ENCODE measurements at places on chromosomes 1 and 21.

GRCh38 chr1:32893198-32894018, 7.1 kb downstream of the HPCA start:
- no peak for DNase-seq

DNA sequence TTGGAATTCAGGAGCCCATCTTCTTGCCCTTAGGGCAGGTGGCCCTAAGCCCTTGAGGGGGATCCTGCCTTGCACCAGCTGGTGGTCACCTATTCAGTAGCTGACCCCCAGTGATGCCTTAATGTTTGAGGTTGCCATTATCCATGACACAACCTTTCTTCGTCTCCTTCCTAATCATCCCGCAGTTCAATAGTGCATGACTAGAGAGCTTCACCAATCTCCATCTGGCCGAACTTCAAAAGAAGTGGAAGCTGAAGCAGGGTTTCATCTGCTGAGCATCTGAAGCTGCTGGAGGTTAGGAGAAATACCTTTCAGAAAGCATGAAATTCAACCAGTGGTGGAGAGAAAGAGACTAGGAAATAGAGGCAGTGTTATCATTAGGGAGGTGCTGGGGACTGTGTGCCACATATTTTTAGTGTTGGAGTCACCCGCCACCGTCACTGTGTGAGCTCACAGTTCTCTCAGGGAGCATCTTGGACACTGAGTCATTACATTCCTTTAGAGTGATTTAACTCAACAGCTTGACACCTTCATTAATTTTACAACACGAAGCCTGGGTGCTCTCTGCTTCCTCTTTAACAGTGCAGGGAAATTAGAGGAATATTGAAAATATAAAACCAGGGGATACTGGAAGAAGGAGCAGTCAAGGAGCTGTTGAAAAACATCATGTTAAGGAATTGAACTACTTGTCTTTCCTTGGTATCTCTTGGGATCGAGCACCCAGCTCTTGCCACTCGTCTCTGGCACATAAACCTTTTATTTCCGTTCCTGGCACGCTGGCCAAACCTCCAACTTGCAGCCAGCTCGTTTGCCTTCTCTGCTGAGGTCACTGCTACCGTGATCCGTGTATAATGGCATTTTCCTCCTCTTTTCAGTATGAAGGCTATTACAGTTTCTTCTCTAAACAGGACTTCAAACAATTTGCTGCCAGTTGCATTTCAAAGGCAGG, 53.6 kb downstream of the PEX14 start:
- DNase-seq, result no peak

- no peak for DNase-seq
These were observed 287.4 kb upstream of the SNX7 start for GRCh38 chr1:98374098-98374497.

- no peak for DNase-seq
These were observed 12.7 kb upstream of the RWDD3 start for GRCh38 chr1:95221306-95221705.

- DNase-seq, result no peak
These were observed 9.4 kb downstream of the OXCT2 start for GRCh38 chr1:39761557-39762260.

DNA sequence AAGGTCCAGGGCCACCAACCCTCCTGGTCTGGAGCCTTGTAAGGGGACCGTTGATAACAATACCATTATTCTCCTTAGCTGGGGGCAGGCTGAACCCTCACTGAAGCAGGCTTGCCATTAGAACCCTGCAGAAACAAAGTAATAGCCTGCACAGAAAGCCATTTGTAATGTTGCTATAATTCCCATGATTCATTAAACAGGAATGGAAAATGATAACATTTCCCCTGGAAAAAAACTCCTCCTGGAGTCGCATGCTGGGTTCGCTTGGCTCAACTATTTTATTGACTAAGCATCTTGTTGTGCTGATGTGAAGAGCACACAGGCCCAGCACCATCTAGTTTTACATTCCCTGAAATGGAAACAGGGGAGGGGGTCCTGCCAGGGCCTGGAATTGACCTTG, 155.6 kb upstream of the CSF3R start:
- no peak for DNase-seq

- no peak for DNase-seq
These were observed 106.2 kb downstream of the PTPN14 start for GRCh38 chr1:214445199-214445598.

DNA sequence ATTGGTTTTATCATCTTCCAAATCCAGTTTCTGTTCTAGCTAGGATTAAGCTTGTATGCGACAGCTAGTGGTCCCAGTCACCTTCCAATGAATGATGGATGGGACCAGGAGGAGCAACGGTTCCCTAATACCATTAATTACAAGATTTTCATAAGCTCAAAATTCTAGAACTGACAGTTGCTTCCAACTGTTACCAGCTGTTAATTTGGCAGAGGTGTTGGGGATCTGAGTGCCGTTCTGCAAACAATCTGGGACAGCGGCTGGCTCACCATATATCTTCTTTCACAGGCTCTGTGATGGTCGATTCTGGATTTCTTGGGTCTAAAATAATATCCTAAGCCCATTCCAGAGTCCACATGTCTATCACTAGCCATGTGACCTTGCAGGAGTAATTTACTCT, 34.5 kb upstream of the RALGPS2 start:
- no peak for DNase-seq

DNA sequence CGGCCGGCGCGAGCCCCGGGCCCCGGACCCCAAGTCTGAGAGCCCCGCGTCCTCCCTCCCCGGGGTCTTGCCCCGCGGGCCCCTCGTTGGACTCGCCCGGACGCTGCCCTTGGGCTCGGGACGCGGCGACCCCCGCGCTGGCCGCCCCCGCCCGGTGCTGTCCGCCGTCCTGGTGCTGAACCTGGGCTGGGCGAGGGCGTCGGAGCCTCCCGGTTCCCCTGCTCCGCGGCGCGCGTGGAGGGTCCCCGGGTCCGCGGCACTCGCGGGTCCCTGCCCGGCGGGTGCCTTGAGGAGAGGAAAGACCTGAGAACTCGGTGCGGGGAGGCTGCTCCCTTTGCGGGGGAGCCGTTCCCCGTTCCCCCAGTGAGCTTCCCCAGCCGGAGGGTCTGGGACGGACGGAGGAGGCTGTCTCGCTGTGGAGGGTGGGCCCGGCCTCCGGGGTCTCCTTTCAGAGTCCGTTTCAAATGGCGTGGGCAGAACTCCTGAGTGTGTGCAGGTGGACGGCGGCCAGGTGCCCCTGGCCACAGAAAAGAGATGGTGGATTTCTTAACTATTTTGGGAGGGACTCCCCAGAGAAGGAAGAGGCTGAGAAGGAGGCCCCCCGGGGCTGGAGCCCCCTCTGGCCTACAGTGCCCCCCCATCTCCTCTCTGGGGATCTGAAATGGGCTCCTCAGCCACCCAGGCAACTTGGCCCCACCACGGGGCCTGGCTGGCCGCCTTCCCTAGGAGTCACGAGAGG, 595 bp downstream of the GABRD start:
- no peak for DNase-seq

GRCh38 chr1:16296643-16297042, 55.6 kb downstream of the FBXO42 start:
- DNase-seq, result no peak

- DNase-seq, result no peak
These were observed 134.9 kb upstream of the B3GALT2 start for GRCh38 chr1:193321242-193321840.

GRCh38 chr1:36204347-36204909, 19.8 kb upstream of the THRAP3 start:
- no peak for DNase-seq

DNA sequence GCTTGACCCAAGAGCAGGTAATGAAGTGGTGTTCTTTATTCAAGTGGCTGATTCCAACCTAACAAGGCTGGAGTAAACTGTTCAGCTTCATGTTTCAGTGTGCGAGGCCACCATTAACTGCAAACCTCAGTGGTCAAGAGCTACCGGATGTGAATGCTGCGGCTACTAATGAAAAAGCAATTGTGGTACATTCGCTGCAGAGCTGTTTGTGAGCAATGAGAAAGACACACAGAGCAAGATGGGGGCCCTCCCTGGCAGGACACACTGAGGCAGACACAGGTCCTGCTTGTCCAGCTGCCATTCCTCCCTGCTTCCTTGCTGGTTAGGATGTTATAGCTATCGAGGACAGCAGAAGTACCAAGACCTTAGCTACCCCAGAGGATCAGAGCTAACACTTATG, 26.1 kb downstream of the SYF2 start:
- no peak for DNase-seq

GRCh38 chr1:85166351-85166750, 34.5 kb downstream of the SYDE2 start:
- no peak for DNase-seq

GRCh38 chr1:197486946-197487345, 218.9 kb downstream of the CRB1 start:
- no peak for DNase-seq

- no peak for DNase-seq
These were observed 6.6 kb upstream of the IFFO2 start for GRCh38 chr1:18962855-18963737.

- no peak for DNase-seq
These were observed 60.1 kb upstream of the NEK2 start for GRCh38 chr1:211735208-211736170.

- DNase-seq, result no peak
These were observed 17.0 kb downstream of the RHOU start for GRCh38 chr1:228752258-228752657.

- no peak for DNase-seq
These were observed 701 bp downstream of the DEDD start for GRCh38 chr1:161131523-161132409.

DNA sequence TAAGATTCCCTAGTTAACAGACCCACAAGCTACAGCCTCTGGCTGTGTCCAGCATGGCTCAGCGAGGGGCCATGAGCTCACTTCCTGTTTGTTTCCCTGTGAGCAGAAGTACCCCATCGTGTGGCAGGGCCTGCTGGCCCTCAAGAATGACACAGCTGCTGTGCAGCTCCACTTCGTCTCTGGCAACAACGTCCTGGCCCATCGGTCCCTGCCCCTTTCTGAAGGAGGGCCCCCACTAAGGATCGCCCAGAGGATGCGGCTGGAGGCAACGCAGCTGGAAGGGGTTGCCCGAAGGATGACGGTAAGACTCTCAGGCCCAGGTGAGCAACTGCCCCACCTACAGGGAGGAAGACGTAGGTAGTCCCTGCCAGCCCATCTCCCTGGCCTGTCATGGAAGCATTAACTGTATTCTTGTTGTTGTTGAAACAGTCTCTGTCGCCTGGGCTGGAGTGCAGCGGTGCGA, 38.2 kb downstream of the ZBTB17 start:
- DNase-seq, result no peak

DNA sequence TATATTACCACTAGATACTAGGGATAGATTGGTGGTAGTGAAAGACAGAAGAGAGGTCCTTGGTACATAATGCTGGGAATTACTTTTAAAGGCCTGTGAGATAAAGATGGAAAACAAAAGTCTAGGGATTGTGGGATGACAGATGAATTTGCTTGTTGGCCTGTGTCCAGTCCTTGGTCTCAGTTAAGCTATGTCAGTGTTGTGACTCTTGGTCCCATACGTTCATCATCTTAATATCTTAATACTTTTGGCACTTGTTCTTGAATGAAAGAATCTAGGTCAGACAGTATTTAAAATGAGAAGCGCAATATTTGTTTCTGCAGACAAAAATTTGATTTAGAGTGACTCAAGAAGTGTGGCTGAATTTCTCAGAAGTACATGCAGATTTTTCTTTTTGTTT, 7.6 kb downstream of the RPL5 start:
- DNase-seq, result no peak

- DNase-seq, result no peak
These were observed 687.0 kb upstream of the ADGRL2 start for GRCh38 chr1:81113688-81114087.

- no peak for DNase-seq
These were observed 46.2 kb downstream of the L1TD1 start for GRCh38 chr1:62240651-62241370.

GRCh38 chr1:179779645-179780272, 36.7 kb downstream of the FAM163A start:
- DNase-seq, result no peak

DNA sequence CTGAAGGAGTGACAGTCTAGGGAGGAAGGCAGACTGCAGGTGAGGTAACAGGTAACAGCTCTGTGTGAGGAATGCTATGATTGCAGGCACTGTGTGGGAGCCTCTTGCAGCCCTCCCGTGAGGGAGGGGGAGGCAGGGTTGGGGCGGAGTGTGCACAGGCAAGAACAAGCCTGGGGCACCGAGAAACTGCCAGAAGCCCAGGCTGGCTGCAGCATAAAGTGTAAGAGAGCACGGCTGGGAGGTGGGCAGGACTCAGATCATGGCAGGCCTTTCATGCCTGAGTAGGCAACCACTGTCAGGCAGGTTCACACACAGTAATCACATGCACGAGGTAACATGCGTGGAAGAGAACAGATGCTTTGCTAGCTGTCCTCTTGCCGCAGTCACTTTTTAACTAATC, 11.3 kb upstream of the RHEX start:
- DNase-seq, result no peak

- no peak for DNase-seq
These were observed 3.8 kb downstream of the DDX59 start for GRCh38 chr1:200665861-200666260.

GRCh38 chr1:9186082-9186859, 48.3 kb upstream of the H6PD start:
- no peak for DNase-seq

Data from activated CD8-positive, alpha-beta memory T cell treated with anti-CD3 and anti-CD28 coated beads for 4 hours (primary cell).